Renal cortical epithelial cell (primary cell): ENCODE measurements at places on chromosomes 6 and 20.

GRCh38 chr20:38810926-38811630, 5.6 kb downstream of the PPP1R16B start:
- DNase-seq, result no peak

DNA sequence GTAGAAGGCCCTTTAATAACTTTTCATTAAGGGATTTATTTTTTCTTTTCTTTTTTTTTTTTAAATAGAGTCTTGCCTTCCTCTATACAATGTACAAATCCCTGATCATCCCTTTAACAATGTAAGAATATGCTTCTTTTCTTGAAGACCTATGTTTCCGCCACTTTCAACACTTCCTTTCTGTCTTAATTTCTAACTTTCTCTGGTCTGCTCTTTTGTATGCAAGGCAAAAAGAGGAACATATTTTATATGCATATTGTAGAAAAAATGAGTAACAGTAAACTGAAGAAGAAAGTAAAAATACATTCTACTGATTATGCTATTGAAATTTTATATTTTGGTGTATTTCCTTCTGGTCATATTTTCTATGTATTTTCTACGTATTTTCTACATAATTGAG, 484.7 kb downstream of the TFAP2B start:
- DNase-seq, result no peak

DNA sequence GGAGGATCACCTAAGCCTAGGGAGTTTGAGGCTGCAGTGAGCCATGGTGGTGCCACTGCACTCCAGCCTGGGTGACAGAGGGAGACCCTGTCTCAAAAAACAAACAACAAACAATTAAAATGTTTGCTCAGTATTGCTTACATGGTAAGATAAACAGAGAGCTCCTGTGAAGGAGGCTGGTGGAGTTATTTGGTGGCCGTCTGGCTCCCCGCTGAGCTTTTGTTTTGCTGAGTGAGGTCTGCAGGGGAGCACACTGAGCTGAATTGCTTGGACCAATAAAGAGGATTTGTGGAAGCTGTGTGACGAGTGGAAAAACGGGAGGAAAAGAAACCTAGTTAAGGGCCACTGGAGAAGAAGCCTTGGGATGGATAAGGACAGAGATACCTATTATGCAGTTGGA, 41.1 kb upstream of the BMP6 start:
- no peak for DNase-seq

GRCh38 chr6:118913161-118913560, 19.2 kb downstream of the ASF1A start:
- no peak for DNase-seq

DNA sequence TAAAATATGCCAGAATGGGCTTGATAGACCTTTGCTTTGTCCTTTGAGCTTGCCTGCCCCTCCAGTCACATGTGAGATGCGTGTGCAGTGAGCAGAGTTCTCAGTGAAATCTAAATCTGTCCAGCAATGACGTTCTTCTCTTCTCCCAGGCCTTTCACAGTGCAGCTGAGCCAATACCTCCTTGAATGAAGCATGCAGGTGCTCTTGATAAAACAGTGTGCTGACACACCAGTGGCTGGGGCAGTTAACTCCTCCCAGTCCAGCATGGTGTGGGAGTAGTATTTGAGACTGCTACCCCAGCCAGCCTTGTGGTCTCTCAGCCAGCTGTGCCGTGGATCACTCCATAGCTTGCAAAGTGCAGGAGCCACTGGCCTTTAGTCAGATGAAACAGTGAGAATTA, 240.5 kb downstream of the FARS2 start:
- DNase-seq, result no peak

- DNase-seq, result no peak
These were observed 7.1 kb downstream of the GJA1 start for GRCh38 chr6:121442576-121442975.

- DNase-seq, result peak; percentile 72
These were observed 128.5 kb downstream of the BCAS1 start for GRCh38 chr20:53941680-53942471.

DNA sequence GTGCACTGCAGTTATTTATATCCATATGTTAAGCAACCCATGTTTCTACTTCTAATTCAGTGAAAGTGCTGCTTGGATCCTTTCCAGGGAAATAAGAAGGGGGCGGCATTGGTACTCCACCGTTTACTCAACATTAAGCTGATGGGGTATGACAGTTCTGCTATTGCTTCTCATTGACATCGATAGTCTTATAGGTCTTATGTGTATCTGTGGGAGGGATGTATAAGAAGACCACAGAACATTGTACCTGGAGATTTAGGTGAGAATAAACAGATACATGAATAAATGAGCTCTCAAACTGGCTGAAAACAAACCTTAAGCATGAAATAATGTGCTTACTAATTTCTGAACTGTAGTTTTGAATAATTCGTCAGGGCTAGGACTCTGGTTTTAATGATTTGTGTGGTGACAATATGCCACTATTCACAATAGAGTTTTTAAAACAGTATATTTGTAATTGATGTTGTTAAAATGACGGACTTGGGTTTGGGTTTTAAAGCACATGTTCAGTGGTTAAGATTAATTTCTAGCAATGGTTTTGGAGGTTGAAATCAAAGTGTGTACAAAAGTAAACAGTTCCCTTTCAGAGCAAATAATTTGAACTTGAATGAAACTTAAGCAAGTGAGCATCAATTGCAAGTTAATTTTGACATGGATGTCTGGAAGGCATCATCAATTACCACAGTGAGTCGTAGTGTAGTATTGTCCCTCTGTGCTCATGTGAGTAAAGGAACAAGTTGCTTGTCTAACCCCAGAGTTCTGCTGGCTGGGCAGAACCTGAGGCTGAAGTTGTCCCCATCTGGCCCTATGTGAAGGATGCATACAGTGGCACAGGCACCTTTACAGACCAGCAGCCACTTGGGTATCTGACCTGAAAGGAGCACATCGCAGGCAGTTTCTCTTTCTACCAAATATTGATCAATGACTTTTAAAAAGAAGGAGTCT, 84.7 kb upstream of the SUPT3H start:
- DNase-seq, result peak; percentile 45

DNA sequence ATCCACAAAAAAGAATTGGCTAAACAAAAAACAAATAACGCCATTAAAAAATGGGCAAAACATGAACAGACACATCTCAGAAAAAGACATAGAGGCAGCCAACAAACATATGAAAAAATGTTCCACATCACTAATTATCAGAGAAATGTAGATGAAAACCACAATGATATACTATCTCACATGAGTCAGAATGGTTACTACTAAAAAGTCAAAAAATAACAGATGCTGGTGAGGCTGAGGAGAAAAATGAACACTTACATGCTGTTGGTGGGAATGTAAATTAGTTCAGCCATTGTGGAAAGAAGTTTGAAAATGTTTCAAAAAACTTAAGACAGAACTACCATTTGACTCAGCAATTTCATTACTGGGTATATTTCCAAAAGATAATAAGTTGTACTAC, 430.1 kb upstream of the JAG1 start:
- no peak for DNase-seq

DNA sequence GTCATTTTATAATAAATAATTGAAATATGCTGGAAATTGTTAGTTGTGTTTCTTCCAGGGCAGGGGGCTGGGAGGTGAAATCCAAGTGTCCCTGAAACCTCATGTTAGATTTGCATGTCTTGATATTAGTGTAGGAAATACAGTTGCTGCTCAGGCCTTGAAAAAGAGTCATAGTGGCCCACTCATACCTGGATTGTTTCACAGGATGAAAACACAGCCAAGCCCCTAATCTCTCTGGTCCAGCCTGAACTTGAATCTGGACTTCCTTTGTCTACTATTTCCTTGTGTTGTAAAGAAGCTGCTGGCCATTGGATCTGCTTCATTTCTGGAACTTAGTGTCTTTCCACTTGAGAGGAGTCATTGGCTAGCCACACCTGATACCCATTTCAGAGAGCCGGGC, 108.8 kb upstream of the JARID2 start:
- no peak for DNase-seq

DNA sequence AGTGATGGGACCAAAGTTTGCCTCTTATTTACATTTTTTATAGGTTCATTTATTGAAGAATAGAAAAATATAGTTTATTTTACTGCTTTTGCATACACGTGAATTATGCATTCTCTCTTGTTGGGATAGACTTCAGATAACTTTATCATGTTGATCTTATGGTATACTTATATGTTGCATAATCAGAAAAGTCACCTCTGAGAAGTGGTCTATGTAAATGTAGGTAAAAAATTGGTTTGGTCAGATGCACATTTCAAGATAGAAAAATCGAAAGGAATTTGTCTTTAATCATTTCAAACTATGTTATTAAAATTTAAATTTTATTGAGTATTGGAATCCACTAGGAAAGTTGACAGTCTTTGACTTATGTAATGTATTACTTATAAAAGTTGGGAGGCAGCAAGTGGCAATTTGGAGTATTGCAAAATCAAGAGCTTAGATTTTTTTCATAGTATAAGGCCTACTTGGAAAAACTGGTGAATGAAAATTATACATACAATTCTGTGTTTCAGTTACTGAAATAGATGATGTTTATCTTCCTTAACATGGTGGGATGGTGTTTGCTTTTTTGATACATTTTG, 2.4 kb downstream of the PHF3 start:
- peak; percentile 36 for DNase-seq

- DNase-seq, result no peak
These were observed 76.9 kb downstream of the GINS1 start for GRCh38 chr20:25484224-25484846.

DNA sequence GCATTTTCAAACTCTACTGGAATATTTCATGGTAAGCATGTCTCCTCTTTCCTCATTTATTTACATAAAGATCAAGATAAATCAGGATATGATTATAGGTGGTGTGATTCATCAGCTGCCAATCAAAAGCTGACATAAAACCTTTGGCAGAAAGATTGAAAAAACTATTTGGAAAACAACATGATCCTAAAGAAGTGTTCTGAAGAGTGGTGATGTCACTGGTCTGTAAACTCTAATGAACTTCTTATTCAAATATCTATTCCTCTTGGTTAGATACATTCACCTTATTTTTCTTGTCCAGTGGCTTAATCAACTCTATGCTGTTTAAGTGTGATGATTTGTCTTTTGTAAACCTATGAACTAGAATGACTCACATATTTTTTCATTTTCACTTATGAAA, 535.5 kb upstream of the CITED2 start:
- DNase-seq, result no peak

DNA sequence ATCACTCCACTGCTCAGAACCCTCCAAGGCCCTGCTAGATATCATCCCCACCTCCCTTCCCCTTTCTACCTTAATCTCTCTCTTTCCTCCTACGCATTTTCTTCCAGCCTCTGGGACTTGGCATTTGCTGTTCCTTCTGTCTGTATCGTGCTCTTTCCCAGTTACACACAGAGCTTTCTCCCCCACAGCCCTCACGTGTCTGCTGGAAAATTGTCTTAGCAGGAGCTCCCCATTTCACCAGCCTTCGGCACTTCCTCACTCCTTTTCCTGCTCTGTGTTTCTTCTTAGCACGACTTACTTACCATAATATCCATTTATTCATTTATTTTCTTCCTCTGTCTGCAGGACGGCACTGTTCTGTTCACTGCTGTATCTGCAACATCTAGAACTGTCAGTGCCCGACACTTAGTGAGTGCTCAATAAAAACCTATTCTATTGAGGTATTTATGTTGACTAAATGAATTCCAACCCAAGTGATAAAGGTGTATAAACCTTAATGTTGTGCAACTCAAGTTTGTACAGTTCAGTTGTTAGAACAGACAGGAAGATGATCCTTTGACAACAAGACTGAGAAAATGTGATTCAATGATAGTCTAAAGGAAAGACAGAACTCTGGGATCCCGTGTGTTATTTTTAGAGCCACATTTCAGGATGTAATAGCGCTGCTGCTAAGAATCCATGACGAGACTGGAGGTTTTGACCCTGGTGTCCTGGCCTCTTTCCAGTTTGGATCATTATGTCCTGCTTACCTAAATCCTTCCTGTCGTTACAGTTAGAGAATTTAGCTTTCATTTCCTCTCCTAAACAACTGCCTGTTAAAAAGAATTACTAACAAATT, 170.1 kb upstream of the LAMP5 start:
- DNase-seq, result peak; percentile 72

GRCh38 chr6:146273490-146273889, 244.6 kb downstream of the GRM1 start:
- DNase-seq, result no peak

- DNase-seq, result no peak
These were observed 160.1 kb downstream of the SASH1 start for GRCh38 chr6:148502773-148503135.

GRCh38 chr6:74677463-74677862, 528.4 kb downstream of the COL12A1 start:
- DNase-seq, result no peak

DNA sequence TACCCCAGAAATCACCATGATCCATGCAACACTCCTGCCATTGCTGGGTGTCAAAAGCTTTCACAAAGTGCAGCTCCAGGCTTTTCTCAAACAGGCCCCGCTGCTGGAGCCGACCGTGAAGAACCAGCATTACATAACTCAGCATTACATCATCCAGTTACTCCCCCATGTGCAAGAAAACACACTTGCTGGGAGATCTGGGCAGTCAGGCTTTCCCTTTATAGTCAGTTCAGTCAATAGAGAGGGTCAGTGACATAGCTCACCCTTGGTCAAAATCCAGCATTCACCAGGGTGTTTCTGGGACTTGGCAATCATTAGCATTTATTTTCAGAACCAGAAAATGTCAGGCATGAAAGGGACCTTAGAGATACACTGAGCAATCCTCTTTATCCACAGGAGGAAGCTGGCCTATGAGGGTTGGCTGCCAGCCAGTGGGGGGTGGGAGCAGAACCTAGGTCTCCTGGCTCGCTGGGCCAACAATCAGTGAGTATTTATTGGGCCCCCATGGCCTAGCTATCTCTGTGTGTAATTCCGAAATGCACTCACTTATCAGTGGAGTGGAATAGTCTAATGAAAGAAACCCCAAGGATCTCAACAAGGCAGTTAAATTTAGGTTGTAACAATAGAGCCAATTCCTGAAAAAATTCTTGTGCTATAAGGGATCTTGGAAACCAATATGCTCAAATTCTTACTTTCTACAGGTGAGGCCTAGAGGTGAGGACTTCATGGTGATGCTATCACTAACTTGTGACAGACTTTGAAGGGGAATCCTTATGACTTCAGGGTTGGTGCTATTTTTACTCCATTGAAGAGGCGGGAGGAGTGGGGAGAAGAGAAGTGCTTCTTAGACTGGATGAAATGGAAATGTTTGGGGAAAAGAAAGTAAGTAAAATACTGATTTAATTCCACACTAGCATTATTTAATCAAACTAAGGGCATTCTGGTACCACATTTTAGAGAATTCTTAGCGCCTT, 54.6 kb downstream of the LYRM4 start:
- DNase-seq, result peak; percentile 94

DNA sequence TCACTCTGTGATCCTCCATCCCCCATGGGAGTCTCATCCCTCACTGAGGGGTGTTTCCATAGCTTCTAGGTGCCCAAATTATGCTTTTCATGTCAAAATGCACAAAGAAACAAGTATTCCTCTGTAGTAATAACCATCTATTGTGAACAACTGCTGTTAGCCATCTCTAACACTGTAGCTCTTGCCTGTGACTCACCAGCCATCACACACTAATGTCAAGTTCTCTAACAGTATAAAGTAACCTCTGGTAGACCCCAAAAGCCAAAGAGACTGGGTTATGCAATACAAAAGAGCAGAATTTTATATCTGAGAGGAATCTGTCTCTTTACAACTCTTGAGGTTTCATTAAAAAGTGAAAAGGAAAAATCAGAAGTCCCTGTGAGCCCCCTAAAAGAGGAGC, 25.4 kb upstream of the IYD start:
- DNase-seq, result peak; percentile 57

GRCh38 chr6:124430740-124431318, 531.4 kb upstream of the RNF217 start:
- no peak for DNase-seq

- no peak for DNase-seq
These were observed 5.5 kb downstream of the DNAJC5 start for GRCh38 chr20:63900413-63900812.
